ENCODE measurements at places on chromosomes 11 and 22. TPM values are rescaled to one million over a fixed set of nuclear protein-coding genes. Genes with fewer than 3 reads are reported as not detected.

The GPR83 gene
- 0.17 TPM for total RNA-seq

The DCDC1 gene
- total RNA-seq = 0.27 TPM

GRCh38 chr11:116539211-116539610 lies 233.6 kb downstream of the BUD13 start:
- DNase-seq = no peak

DNA sequence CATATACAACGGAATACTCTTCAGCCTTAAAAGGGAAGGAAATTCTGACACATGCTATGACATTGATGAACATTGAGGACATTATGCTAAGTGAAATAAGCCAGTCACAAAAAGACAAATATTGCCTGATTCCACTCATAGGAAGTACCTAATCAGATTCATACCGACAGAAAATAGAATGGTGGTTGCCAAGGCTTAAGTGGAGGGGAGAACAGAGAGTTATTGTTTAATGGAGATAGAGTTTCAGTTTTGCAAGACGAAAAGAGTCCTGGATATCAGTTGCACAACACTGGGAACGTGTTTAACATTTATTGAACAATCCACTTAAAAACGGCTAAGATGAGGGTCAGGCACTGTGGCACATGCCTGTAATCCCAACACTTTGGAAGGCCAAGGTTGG lies 45.6 kb upstream of the HIPK3 start:
- DNase-seq = no peak

DNA sequence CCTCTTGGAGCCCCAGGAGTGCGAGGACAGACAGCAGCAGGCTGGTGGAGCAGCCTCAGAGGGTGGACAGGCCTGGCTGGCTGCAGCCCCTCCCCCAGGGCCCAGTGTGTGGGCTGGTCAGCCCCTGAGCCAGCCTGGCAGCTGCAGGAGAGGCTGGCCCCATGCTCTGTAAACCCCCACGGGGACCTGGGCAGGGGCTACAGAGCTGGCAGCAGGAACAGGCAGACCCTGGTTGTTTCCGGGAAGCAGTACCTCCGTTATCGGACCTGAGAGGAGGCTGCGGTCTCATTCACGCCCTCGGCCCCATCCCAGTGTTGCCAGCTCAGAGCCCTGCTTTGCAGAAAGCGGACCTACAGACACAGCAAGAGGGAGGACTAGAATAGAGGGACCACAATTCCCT lies 38.5 kb upstream of the COMT start:
- no peak for DNase-seq

- DNase-seq = no peak
Observed at GRCh38 chr11:73975479-73975757, 7.2 kb downstream of the UCP2 start.

- no peak for DNase-seq
Observed at GRCh38 chr11:60393016-60393415, 3.2 kb upstream of the MS4A14 start.

GRCh38 chr22:33188326-33188725 lies 130.1 kb upstream of the SYN3 start:
- peak; percentile 8 for DNase-seq

- DNase-seq = no peak
Observed at GRCh38 chr11:117998664-117999353, 12.6 kb downstream of the IL10RA start.
